ENCODE measurements at places on chromosomes 11 and 22. TPM values are rescaled to one million over a fixed set of nuclear protein-coding genes. Genes with fewer than 3 reads are reported as not detected.

The RIBC2 gene
- total RNA-seq = 6.4 TPM

The FBLN1 gene
- 23.9 TPM for total RNA-seq

The SLCO2B1 gene
- 0.74 TPM for total RNA-seq

The PATE1 gene
- total RNA-seq = not detected

The SGSM1 gene
- not detected for total RNA-seq

The SYT9 gene
- total RNA-seq = 0.59 TPM

The TPCN2 gene
- 4.0 TPM for total RNA-seq

The OR2D2 gene
- total RNA-seq = not detected

Data from M059J (cell line).